ENCODE measurements at places on chromosomes 16 and 17. TPM values are rescaled to one million over a fixed set of nuclear protein-coding genes. Genes with fewer than 3 reads are reported as not detected.
A peak's percentile ranks its signal among the peaks of the same experiment; 100 is the strongest.

GRCh38 chr16:83044589-83044988, 417.8 kb downstream of the CDH13 start:
- no peak for DNase-seq

DNA sequence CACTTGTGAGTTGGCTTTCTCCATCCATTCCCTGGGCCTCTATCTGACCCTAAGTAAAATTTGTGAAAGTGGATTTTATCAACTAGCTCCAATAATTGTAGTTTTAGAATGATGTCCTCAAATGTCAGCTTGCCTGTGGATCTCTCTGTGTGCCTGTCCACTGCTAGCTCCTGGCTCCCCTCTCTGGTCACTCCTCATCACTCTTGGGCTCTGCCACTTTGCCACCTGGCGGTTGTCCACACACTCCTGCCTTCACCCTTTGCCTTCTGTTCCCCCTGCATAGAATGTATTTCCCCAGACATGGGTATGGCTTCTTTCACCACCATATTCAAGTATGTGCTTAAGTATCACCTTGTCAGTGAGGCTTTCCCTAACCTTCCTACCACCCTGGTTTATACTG, 19.8 kb downstream of the ANKFN1 start:
- DNase-seq, result no peak

- no peak for DNase-seq
Observed at GRCh38 chr17:37802712-37803416, 58.0 kb upstream of the HNF1B start.

- DNase-seq, result peak; percentile 31
Observed at GRCh38 chr17:57480438-57481196, 224.3 kb downstream of the MSI2 start.

DNA sequence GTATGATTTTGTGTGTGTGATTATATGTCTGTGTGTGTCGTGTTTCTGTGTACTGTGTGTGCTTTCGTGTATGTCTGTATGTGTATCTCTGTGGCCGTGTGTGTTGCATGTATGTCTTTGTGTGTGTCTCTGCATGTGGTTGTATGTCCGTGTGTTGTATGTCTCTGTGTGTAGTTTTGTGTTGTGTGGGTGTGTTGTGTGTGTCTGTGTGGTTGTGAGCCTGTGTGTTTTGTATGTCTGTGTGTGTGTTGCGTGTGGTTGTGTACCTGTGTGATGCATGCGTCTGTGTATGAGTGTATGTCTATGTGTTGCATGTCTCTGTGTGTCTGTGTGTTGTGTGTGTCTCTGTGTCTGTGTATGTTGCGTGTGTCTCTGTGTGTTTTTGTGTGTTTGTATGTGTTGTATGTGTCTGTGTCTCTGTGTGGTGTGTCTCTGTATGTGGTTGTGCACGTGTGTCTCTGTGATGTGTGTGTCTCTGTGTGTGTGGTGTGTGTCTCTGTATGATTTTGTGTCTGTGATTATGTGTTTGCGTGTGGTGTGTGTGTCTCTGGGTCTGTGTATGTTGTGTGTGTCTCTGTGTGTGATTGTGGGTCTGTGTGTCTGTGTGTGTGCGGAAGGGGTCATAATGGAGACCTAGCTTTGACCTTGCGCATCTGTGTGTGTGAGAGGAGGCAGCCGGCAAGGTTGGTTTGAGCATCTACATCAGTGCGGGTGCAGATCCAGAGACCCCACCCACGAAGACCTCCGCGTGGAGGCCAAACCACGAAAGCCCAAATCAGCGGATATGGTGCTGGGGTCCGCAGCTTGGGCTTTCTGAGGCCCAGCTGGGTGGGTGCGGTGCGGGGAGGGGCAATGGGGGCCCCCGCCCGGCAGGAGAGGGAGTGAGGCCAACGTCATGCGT, 212.6 kb upstream of the GSE1 start:
- DNase-seq, result no peak

DNA sequence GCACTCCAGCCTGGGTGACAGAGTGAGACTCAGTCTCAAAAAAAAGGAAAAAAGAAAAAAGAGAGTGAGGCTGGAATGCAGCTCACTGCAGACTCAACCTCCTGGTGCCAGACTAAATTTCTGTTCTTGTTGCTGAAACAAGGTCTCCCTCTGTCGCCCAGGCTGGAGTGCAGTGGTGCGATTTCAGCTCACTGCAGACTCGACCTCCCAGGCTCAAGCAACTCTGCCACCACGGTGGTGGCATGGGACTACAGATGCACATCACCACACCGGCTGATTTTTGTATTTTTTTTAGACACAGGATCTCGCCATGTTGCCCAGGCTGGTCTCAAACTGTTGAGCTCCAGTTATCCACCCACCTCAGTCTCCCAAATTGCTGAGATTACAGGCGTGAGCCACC, 34.6 kb downstream of the TRIM25 start:
- DNase-seq, result no peak

- DNase-seq, result no peak
Observed at GRCh38 chr16:25941800-25942499, 250.2 kb downstream of the HS3ST4 start.

DNA sequence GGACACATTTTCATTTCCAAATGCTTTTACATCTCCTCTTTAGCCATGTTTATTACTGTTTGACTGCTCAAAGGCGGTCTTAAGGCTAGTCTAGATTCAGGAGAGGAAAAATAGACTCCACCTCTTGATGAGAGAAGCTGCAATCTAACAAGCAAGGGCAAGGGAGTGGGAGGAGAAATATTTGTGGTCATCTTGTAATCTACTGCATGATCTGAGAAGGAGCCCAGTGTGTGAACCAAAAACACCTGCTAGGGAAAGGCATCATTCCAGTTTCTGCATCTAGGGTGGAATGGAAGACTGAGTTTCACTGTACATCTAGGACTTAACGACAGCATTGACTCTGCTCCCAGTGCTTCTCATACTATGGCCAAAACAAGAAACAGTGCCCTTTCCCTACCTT, 232.2 kb upstream of the HS3ST3A1 start:
- no peak for DNase-seq

- peak; percentile 72 for DNase-seq
Observed at GRCh38 chr17:72682605-72683004, 409.9 kb downstream of the SLC39A11 start.

DNA sequence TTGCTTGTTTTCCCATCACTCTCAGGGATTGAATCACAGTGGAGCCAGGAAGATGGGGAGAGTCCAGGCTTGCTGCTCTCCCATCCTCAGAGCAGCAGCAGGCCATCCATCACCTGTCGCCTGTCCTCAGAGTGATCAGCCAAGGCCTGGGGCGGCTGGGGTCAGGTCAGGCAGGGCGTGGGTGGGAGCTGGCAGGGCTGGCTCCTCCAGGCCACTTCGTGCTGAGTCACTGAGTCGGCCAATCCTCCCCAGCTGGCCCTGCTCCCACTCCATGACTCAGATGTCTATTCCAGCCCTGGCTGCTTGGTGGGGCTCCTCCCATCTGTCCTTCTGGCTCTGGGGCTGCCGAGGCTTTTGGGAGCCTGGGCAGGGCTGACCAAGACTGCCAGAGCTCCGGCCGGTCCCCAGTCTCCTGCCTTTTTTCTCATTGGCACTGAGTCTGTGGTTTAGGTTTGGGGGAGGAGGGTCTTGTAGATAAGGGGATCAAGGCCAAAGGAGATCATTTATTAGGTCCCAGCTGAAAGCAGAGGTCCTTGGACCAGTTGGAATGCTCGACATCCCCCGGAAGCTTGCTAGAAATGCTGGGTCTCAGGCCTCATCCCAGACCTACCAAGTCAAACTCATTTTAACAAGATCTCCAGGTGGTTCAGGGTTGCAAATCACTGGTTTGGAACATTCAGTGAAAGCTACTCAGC, 72.7 kb downstream of the ABCC1 start:
- DNase-seq, result peak; percentile 88

GRCh38 chr17:41602524-41602923, 10.0 kb downstream of the KRT16 start:
- no peak for DNase-seq

- no peak for DNase-seq
Observed at GRCh38 chr16:49277766-49278566, 3.7 kb downstream of the CBLN1 start.

GRCh38 chr16:14455573-14455972, 174.5 kb downstream of the PARN start:
- peak; percentile 18 for DNase-seq

- peak; percentile 17 for DNase-seq
Observed at GRCh38 chr17:66582373-66583111, 252.4 kb upstream of the CACNG5 start.

DNA sequence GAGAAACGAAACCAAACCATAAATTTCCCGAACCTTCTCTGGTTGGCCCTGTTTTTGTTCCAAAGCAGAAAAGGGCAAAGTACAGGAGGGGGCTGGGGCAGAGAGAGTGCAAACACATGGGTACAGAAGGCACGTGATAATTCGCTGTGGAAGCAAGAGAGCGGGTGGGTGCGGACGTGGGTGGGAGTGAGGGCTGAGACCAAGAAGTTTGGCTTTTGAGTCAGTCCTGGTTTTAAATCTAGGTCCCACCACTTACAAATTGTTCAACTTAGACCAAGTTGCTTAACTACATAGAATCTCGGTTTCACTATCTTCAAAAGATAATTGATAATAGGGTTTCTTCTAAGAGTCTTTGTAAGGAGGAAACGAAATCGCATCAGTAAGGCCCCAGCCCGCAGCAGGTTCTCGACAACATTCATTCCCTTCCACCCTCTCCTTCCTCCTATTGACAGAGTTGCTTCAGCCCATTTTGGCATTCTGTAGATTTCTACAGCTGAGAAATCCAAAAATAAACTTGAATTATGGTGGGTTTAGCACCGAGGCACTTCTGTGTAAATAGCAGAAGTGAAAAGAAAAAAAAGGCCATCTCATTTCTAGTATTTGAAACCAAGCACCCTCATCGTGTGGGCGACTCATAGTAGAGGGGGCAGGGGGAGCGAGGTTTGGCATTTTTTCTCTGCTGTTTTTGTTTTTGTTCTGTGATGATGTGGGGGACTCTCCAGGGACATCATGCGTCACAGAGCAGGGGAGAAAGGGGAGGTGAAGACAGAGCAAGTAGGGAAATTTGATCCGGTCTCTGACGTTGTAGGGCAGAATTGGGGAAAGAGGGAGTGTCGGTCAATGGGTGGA, 33.6 kb upstream of the CCR7 start:
- DNase-seq, result no peak

- DNase-seq, result peak; percentile 66
Observed at GRCh38 chr16:22353191-22353919, 21.1 kb downstream of the CDR2 start.

DNA sequence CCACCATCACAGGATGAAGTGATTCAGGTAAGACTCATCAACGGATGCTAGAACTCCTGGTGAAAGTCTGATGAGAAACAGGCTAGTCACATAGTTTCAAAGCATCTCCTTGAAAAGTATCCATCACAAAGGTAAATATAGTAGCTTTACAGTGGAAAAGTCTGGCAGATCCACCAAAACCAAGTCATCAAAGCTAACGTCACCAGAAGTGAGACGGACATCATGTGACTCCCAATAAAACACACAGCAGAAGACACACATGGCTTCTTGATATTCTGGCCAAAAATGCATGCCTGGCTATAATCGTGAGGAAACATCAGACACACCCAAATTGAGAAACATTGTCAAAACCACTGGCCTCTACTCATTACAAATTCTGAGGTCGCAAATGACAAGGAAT, 17.9 kb upstream of the TRPV3 start:
- no peak for DNase-seq

GRCh38 chr17:13363771-13364170, 238.0 kb downstream of the HS3ST3A1 start:
- no peak for DNase-seq

- DNase-seq, result no peak
Observed at GRCh38 chr17:74943808-74944522, 8.3 kb downstream of the OTOP3 start.

- no peak for DNase-seq
Observed at GRCh38 chr16:63975669-63976068, 1146.2 kb downstream of the CDH11 start.

DNA sequence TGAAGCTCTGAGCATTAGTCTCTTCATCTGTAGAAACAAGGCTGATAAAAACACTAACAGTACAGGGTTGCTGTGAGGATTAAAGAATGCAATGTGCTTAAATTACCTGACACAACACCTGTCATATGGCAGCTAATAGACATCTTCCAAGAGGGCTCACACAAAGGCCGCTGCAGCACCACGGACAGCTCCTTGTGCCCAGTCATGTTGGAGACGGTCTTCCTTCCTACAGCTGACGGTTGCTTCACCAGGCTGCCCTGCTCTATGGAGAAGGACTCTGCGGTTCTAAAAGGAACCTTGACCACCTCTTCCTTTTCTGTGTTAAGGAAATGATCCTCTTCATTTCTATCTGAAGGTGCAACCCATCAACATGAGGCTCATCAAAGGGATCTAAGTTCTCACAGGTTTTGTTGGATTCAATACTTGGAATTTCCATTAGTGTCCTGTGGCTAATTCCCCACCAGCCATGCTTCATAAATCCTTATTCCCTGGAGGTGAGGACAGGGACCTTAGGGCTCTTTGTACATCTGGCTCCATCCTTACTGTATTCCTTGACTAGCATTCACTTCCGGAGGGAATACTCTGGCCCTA, 138.9 kb upstream of the CES5A start:
- DNase-seq, result peak; percentile 45

- peak; percentile 63 for DNase-seq
Observed at GRCh38 chr16:78292844-78293380, 193.5 kb downstream of the WWOX start.

DNA sequence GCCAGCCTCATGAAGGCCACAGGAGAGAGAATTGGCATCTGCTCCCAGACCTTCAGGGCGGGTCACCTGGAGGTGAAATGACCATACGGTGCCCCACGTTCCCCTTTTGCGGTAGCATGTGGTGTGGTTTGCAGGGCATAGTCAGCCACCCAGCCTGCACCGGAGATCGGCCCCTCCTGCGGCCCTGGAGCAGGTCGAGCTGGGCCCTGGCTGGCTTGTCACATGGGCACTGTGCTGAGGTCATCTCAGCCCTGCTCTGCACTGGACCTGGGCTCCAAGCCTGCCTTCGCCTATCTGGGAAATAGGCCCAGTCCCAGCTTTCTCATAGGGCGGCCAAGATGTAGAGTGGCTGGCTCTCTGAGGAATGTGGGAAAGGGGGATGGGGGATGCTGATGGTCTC, 16.2 kb downstream of the GSE1 start:
- DNase-seq, result no peak

GRCh38 chr17:77395501-77396048, 254.8 kb downstream of the SEC14L1 start:
- no peak for DNase-seq

Gene EPN3
- 0.95 TPM for total RNA-seq

Gene SPEM2
- total RNA-seq, result not detected

Gene EEF2K
- total RNA-seq, result 14.3 TPM

Gene EME2
- 1.7 TPM for total RNA-seq

Gene CDH8
- total RNA-seq, result not detected

Gene PRSS53
- 2.2 TPM for total RNA-seq

Gene ICAM2
- 7.9 TPM for total RNA-seq

Gene CALCOCO2
- total RNA-seq, result 72.9 TPM

Gene KRT12
- 0.07 TPM for total RNA-seq

Gene RDM1
- total RNA-seq, result 0.40 TPM

Gene CLDN6
- total RNA-seq, result 7.6 TPM

Gene KRTAP2-3
- total RNA-seq, result not detected

Gene ADAD2
- total RNA-seq, result not detected

Gene G6PC1
- total RNA-seq, result 0.56 TPM

Gene DHRS7C
- not detected for total RNA-seq

All from HepG2 (cell line).